ENCODE measurements at places on chromosomes 6 and 20. TPM values are rescaled to one million over a fixed set of nuclear protein-coding genes. Genes with fewer than 3 reads are reported as not detected.

- no peak for DNase-seq
These were observed 101.8 kb downstream of the KLHL32 start for GRCh38 chr6:97026298-97026697.

DNA sequence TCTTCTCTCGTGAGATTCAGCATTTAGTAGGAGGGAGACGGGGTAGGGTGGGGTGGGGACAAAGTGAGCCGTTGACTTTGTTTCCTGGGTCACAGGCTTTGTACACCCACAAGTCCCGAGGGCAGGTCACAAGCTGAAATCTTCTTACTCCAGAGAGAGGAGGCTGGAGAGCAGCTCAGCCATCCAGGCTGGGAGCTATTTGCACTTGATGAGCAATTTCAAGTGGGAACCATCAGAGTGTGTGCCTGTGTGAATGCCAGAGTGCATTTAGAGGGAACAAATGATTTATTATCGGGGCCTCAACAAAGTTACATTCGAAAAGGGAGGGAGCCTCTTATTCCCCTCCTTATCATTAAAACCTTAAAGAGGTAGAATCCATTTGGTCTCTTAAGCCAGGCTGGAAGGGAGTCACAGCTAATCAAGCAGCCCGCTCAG lies 155.7 kb upstream of the JARID2 start:
- no peak for DNase-seq

GRCh38 chr6:335572-335971 lies 43.3 kb downstream of the DUSP22 start:
- peak; percentile 11 for DNase-seq

GRCh38 chr6:163616452-163616851 lies 201.9 kb downstream of the QKI start:
- no peak for DNase-seq

GRCh38 chr20:56628873-56629463 lies at the start of gene TFAP2C:
TFAP2C (plus strand) TSS chr20:56629306; CDS start chr20:56629545, 239 bp downstream.
- DNase-seq: no peak

Gene KCNK15
- total RNA-seq: 0.09 TPM

Gene APOBEC2
- not detected for total RNA-seq
